T-helper 2 cell treated with Interferon-gamma antibody and Interleukin-4, amounts not matched to agents 5 μg/mL and 100 μg/mL, for 36 hours (primary cell): ENCODE measurements at places on chromosomes 4 and X.

DNA sequence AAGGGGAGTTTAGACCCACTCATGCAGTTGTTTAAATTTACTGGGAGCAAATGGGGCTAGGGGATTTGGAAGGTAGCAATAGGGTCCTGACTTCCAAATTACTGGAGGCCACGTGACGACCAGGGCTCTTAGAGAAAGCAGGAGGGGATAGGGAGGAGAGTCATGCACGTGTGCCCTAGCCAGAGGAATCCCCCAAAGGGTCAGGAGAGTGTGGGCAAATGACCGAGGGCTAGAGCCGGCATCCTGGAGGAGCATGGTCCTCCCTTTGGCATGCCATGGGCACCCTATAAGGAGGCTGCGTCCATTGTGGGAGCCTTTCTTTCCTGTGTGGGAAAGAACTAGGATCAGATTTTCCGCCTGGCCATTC, 25.5 kb upstream of the GPC4 start:
- no peak for DNase-seq

DNA sequence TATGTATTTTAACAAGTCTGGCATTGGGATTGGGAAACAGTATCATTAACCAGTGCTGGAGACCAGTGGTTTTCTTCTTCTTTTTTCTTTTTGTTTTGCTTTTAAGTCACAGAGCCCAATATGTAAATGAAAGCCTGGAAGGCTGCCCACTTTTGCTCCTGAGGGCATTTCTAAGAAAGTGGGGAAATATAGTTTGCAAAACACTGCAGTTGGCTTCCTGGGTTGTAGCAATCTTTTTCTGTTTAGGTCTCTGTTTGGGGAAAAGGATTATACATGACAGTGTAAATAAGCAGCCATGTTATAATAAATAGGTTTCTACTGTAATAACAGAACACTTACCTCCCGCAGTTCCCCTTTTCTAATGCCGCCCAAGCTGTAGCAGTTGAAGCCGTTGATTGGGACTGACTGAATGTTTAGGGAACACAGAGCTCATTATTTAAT, 105.5 kb downstream of the TMEM164 start:
- no peak for DNase-seq

DNA sequence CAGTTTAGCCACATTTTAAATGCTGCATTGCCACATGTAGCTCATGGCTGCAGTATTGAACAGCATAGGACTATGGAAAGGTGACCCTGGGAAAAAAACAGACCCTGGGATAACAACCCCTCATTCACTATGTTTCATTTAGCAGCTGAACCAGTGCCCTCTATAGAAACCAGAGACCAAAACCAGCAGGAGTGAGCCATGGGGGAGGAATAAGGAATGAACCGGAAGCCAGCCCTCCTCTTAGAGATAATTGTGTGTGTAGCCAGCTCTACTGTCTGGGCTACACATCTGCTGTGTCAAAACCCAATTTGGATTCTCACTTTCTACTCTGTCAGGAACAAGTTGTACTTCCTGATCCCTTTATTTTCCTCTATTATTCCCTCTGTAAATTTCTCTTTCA, 158.5 kb upstream of the S100G start:
- DNase-seq, result no peak

GRCh38 chr4:105858466-105859040, 36.7 kb upstream of the NPNT start:
- DNase-seq, result no peak

DNA sequence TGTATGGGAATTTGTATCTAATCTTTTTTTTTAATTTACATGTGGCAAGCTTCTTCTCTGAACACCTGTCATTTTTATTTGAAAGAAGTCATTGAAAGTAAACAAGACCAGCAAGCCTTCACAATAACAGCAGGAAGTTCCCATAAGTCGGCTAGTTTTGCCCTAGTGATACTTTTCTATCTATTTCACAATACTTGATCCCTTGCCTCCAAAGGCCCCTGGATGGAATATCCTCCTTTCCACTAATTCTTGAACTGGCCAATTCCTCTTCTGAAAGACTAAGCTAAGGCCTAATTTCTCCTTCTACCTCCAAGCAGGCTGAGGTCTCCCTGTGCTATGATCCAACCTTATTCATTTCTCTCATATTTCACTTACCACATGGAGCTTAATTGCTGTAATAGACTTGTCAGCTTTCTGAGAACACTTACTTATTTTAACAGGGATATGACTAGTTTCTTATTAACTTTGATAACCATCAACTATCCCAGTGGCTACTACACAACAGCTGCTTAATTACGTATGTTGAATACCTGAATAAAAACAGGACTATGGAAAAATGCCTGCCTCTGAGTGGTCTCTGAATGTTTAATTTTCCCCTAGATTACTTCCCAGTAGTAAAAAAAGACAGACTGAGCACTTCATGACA, 194.2 kb downstream of the MAD2L1 start:
- no peak for DNase-seq
